ENCODE measurements at places on chromosomes 11 and 22.

- DNase-seq, result no peak
Observed at GRCh38 chr11:2954263-2954662, 25.0 kb upstream of the PHLDA2 start.

GRCh38 chr22:45860201-45860600, 116.8 kb downstream of the WNT7B start:
- no peak for DNase-seq

DNA sequence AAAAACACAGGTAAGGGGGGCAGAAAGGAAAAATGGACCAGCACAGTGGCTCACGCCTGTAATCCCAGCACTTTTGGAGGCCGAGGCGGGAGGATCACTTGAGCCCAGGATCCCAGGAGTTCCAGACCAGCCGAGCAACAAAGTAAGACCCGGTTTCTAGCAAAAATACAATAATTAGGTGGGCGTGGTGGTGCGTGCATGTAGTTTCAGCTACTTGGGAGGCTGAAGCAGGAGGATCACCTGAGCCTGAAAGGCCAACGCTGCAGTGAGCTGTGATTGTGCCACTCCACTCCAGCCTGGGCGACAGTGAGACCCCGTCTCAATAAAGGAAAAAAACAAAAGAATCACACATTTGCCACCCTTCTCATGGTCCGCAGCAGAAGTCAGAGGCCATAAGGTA, 519.4 kb downstream of the BRD1 start:
- no peak for DNase-seq

GRCh38 chr11:120969993-120970392, 53.9 kb upstream of the TBCEL start:
- DNase-seq, result no peak

DNA sequence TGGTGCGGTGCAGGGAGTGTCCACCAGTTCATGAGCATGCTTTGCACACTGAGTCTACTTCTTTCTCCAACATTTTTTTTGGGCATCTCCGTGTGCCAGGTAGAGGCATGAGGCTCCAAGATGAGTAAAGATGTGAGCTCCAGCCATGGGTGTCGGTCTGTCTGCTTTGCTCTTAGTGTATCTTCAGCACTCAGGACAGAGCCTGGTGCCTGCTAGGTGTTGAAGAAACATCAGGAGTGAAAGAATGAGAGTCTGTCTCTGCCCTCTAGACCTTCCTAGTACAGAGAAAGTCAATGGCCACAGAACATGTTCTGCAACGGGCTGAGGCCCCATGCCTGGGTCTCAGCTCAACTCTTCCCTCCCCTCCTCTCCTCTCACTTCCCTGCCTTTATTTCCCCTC, 486.5 kb downstream of the TBC1D22A start:
- DNase-seq, result no peak

- no peak for DNase-seq
Observed at GRCh38 chr11:34034053-34034452, 17.5 kb upstream of the CAPRIN1 start.

DNA sequence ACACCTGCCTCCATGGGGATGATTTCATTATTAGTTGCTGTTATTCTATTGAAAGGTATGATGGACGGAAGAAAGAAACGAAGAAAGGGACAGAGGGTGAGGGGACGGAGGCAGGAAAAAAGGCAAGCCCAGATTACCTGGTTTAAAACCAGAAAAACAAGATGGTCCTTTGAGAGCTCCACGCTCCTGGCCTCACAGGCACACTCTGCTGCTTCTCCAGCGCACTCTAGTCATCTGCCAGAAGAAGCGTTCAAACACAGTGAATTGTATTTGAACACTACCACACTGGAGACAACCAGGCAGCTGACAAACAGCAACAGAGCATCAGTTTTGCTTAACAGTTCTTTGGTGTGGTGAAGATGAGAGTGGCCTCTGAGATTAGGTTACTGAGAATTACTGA, 216.9 kb downstream of the CADM1 start:
- DNase-seq, result no peak

DNA sequence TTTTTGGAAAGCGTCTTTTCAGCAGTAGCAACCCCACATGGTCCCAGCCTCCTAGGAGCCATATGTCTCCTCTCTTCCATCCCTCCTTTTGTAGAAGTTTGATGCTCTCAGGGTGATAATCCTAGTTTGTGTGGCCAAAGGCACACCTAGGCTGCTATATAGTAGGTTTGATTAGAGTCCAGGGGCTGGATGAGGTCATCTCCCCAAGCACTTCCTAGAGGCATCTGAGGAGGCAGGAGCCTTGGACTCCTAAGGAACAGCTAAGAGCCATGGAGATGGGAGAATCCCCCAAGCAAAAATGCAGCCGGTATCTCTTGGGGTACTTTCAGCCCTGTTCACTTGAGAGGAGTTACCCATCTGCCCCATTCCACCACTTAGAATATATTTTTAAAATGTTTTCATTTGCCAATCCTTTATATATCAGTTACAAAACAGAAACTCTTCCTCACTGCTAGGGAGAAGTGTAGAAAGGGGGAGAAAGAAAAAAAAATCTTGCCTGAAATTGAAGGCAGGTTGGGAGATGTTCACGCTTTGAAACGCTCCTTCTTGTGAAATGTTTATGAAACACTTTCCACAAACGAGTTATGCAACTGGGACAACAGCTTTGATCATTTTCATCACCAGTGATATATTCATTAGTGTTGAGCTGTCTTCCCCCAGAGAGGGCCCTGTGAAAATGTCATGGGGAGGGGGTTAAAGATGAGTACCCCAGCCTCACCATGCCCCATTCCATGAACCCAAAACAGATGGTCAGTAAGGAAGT, 31.9 kb upstream of the TLCD5 start:
- no peak for DNase-seq

- no peak for DNase-seq
Observed at GRCh38 chr11:129640671-129641070, 175.0 kb upstream of the TMEM45B start.

GRCh38 chr22:27992294-27993165, 73.5 kb upstream of the PITPNB start:
- no peak for DNase-seq

- no peak for DNase-seq
Observed at GRCh38 chr11:79963856-79964645, 523.2 kb upstream of the TENM4 start.

Data from NCI-H1436 treated with DMSO at 0.1 percent for 48 hours (cell line).